Cardiac muscle cell (in vitro differentiated cells and primary cell): ENCODE measurements at places on chromosomes 4 and X.

GRCh38 chr4:26482508-26483462 lies 7.5 kb downstream of the CCKAR start:
- peak; percentile 18 for DNase-seq

- DNase-seq = peak; percentile 43
These were observed 765.7 kb upstream of the IGFBP7 start for GRCh38 chr4:57875829-57876392.

- no peak for DNase-seq
These were observed 45.2 kb downstream of the ZNF674 start for GRCh38 chrX:46500054-46500453.

DNA sequence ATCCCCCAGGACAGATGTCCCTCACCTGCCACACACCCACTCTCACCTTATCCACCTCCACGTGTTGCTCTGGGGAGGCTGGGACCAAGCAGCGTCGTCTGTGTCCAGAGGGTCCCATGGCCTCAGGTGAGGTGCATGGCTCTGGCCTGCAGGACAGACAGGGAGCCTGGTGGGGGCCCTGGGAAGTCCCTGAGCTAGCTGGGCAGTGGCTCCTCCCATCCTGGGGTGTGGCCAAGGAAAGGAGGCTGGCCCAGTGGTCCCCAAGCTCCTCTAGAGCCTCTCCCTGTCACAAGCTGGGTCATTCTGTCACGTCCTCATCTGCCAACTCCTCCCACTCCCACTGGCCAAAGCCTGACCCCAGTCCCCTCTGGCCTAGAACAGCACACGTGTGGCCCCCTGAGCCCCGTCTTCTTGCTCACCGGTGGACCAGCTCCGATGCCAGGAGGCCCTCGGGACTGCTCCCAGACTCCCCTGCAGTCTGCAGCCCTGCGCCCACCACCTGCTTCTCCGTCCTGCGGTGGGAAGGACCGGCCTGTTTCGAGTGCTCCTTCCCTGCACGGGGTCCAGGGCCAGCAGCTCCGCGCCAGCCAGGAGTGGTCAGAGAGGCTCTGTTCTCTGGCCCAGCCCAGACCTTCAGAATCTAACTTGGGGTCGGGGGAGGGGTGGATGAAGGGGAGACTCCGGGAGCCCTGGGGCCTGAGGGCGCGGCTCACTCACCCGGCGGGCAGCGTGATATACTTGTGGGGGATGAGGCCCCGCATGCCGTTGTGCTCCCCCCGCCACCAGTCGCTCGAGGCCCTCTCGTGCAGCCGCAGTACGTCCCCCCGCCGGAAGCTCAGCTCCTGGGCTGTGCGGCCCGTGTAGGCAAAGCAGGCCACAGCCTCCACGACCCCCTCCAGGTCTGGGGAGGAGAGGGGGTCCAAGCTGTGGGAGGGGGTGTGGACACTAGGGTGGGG lies 4.8 kb downstream of the AVPR2 start:
- DNase-seq = no peak

- DNase-seq = no peak
These were observed 21.4 kb downstream of the HMX1 start for GRCh38 chr4:8850074-8850829.

DNA sequence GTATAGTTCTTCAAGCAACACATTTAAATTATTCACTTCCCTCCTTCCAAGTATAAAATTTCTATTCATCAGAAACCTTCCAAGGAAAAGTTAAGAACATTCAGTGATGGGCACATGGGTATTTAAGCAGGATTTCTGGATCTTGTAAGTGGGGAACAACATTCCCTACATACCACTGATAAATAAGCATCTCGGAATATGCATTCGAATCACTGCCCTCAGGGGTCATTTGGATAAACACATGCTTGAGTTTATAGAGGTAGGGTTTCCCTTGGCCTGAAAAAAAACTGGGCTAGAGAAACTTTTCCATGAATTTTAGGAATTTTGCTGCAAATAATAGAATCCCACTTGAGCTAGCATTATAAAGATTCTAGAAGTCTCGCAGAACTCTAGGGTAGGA lies 143.9 kb downstream of the SOX3 start:
- no peak for DNase-seq

DNA sequence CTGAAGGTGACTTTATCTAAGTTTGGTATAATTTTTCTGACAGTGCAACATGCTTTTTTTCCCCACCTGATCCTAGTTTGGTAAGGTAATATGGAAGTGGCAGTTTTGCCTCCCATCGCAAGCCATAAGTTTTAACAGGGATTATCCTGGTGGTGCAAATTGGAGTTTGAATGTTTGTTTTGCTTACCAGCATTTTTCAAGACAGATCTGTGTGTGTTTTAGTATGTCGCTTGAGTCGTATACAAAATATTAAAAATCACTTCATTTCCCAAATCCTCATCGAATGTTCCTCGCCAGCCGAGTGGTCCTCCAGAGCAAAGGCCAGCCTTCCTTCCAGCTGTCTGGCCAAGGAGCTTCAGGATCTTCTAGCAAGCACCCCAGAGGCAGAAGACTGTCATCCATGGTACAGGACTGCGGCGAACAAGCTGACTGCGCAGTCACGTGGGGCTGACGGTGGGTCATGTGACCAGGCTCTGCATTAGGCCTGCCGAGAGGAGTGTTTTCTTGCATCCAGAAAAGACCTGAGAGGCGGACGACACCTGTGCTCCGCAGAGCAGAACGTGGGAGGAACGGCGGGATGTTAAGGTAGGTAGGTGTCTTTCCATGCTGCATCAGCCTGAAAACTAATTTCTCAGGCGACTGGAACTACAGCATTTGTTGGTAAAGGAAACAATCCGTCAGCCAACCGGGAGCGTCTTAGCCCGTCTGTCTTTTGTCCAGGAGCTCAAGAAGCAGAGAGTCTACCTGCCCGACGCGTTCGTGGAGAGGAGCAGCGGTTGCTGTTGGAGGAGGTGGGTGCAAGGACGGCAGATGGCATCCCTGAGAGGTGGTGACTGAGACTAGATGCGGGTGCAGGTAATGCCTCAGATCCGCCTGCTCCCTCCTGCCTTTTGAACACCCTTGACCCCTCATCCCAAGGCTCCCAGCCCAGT lies at the start of gene GPRASP3:
TSS of gene GPRASP3 (plus strand) at position 507 of the 932 bp plus-strand sequence. CDS start 28,253 bp downstream, outside the sequence.
- DNase-seq = peak; percentile 65

DNA sequence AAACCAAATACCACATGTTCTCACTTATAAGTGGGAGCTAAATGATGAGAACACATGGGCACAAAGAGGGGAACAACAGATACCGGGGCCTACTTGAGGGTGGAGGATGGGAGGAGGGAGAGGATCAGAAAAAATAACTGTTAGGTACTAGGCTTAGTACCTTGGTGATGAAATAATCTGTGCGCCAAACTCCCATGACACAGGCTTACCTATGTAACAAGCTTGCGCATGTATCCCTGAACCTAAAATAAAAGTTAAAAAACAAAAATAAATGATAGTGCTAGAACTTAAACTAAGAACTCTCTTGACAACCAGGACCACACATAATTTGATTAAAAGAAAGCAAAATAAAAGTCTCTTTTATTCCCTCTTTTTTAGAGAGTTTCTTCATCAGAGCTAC lies 150.6 kb downstream of the CHIC2 start:
- no peak for DNase-seq

- no peak for DNase-seq
These were observed 11.8 kb downstream of the CLCN5 start for GRCh38 chrX:49934148-49934547.

GRCh38 chrX:1873671-1874070 lies 258.8 kb downstream of the ASMT start:
- DNase-seq = no peak

DNA sequence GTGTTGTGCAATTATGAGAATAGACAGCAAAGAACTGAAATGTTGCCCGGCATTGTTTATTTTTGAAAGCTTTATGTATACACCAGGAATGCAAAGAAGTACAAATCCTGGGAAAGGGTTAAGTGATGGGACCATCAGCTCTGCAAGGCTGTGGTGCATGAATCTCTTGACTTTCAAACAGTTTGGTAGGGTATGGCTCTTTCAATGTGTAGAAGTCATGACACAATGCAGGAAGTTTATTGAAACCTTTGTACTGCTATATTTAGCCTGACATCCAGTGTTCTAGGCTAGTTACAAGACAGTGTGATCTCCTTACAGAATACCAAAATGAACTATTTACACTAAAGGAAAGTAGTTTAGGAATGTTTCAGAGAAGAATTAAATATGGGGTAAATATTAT lies 206.8 kb upstream of the HAND2 start:
- DNase-seq = peak; percentile 16

GRCh38 chr4:911871-912490 lies 20.1 kb downstream of the GAK start:
- no peak for DNase-seq

- no peak for DNase-seq
These were observed 64.3 kb downstream of the TIGD2 start for GRCh38 chr4:89175611-89176010.

- DNase-seq = no peak
These were observed 50.5 kb downstream of the TIGD2 start for GRCh38 chr4:89161841-89162240.

DNA sequence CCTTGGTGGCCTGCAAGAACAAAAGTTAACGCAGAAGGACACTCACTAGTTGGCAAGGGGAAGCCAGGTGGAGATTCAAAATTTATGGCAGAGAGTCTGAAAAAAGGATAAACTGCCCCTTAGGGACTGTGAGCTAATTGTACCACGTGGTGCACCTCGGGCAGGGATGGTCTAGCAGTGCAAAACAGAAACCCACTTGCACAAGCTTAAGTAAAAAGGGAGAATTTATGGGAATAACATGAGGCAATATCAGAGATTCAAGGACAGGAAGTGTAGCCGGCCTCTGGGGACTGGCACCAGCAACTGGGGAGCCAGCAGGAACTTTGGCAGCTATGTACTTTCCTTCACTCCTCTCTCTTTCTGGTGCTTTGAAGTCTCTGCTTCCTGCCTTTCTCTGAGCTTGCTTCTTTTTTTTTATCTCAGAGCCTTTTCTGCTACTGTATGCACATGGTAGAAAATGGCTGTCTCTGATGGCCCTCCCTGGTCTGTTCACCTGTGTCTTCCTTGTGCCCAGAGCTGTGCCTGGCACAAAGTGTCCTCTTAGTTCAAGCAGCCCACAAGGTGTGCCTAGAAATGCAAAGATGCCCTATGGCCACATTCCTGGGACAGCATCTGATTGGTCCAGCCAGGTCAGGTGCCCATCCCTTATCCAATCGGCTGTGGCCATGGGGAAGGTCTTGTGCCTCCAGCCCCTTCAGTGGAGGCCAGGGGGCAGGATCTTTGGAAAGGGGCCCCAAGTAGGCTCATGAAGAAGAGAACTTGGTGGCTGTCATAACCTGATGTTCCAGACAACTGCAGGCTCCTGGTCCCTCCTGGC lies 114.8 kb upstream of the ATP6AP2 start:
- peak; percentile 56 for DNase-seq

GRCh38 chr4:74335341-74336021 lies 27.2 kb downstream of the EPGN start:
- no peak for DNase-seq

DNA sequence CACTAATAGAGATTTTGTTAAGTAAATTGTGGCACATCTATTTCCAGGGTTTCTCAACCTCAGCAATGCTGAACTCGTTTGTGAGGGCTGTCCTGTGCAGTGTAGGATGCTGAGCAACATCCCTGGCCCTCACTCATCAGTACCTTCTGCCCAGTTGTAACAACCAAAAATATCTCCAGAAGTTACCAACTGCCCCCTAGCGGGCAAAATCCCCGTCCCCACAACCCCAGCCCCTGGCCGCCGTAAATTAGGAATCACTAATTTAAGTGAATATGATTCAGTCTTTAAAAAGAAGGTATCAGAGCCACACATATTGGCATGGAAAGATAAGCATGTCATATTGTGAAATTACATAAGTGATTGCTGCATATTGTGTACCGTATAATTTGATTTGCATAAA lies 123.4 kb downstream of the ASB9 start:
- peak; percentile 17 for DNase-seq

GRCh38 chr4:126718136-126718535 lies 914.6 kb upstream of the INTU start:
- DNase-seq = no peak

- no peak for DNase-seq
These were observed 82.7 kb downstream of the MBNL3 start for GRCh38 chrX:132406106-132406505.

GRCh38 chr4:173490256-173490655 lies 39.8 kb downstream of the HAND2 start:
- DNase-seq = no peak

- peak; percentile 23 for DNase-seq
These were observed 28.5 kb downstream of the SRPX start for GRCh38 chrX:38192007-38192810.

GRCh38 chr4:147793569-147794313 lies 61.9 kb downstream of the ARHGAP10 start:
- no peak for DNase-seq

- DNase-seq = no peak
These were observed 5.7 kb downstream of the CYP2U1 start for GRCh38 chr4:107937040-107937439.

DNA sequence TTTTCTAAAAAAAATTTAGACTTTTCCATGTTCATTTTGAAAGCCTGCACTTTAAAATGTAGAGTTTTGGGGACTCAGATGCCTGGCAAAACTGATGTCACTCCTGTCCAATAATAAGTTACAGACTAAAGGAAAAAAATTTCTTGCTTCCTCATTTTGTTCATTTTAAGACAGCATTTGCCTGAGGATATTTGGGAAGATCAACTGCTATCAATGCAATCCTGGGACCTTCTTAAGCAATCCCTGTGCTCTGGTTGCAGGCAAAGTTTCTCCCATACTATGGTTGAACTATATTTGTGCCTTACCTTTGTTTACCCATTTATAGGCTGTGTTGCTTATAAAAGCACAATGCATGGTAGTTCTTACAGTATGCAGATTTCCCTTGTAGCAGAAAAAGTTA lies 280.4 kb downstream of the CFAP47 start:
- no peak for DNase-seq

- DNase-seq = no peak
These were observed 165.1 kb downstream of the CFAP299 start for GRCh38 chr4:80500613-80501012.

DNA sequence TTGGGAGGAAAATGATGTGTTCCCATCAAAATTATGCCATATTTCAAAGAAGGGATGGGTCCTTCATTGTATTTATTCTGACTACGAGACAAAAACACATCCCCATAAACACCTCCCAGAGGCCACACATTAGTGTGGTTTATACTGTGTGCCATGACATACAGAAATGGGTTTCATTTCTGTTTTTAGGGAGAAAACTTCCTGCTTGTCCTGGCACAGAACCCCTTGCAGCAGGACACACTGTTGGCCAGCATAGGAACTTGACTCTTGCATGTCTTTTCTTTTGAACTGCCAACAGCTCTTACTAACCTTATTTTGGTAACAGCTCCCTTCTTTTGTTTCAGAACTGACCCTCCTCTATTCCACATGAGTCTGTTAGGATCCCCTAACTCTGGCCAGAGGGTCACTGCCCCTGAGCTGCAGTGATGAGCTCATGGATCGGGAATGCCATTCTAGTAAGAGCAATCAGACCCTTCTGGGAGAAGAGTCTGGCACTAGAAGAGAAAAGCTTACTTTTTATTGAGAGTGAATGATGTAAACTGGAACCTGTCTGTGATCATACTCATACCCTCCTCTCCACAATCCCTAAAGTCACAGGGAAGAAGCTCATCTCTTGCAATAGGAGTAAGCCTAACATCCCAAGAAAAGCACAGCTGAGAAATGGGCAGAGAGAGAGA lies 86.4 kb downstream of the SMIM20 start:
- no peak for DNase-seq
